ENCODE measurements at places on chromosomes 16 and 17.
A peak's percentile ranks its signal among the peaks of the same experiment; 100 is the strongest.

GRCh38 chr17:83156408-83156807 is 77.0 kb downstream of the METRNL start:
- no peak for DNase-seq

DNA sequence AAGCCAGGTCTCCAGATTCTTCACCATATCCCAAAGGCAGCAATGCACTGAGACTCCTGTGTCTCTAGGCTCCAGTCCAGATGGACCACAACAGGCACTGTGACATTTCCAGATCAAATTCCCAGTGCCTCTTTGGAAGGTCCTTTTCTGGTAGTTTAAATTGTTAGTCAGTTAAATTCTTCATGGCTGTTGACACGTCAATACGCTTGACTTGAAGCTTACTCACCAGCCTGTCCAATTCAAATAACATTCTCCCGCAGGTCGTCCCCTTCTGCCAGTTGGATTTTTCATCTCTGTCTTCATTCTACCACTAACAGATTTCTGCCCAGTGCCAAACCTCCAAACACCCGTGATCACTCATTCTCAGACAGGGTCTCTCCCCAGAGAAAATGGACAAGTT is 86.7 kb downstream of the SHISA9 start:
- DNase-seq = no peak

GRCh38 chr17:27981978-27982377 is 60.5 kb upstream of the NLK start:
- DNase-seq = no peak

DNA sequence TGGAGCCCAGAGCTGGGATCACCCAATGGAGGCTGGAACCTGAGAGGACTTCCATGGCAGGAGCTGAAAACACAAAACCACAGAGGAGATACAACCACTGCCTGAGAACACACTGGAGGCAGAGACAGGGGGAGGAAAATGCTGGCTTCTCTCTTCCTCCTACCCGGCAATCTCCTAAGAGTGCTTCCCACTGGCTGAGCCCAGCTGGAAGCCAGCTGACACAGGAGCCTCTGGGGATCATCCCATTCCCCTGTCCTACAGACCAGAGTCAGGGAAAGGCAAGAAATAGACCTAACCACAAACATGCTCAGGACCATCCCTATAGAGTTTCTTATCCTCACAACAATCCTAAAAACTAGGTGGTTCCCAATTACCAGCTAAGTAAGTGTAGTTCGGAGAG is 112.4 kb upstream of the CDH5 start:
- DNase-seq = no peak

GRCh38 chr17:17507465-17508011 is 11.3 kb upstream of the RASD1 start:
- DNase-seq = no peak

- peak; percentile 61 for DNase-seq
Observed at GRCh38 chr16:46974352-46974751, 878 bp upstream of the DNAJA2 start.

- DNase-seq = no peak
Observed at GRCh38 chr17:81254955-81255717, 16.0 kb downstream of the NDUFAF8 start.

- no peak for DNase-seq
Observed at GRCh38 chr17:47860386-47860785, 9.4 kb upstream of the SP6 start.

DNA sequence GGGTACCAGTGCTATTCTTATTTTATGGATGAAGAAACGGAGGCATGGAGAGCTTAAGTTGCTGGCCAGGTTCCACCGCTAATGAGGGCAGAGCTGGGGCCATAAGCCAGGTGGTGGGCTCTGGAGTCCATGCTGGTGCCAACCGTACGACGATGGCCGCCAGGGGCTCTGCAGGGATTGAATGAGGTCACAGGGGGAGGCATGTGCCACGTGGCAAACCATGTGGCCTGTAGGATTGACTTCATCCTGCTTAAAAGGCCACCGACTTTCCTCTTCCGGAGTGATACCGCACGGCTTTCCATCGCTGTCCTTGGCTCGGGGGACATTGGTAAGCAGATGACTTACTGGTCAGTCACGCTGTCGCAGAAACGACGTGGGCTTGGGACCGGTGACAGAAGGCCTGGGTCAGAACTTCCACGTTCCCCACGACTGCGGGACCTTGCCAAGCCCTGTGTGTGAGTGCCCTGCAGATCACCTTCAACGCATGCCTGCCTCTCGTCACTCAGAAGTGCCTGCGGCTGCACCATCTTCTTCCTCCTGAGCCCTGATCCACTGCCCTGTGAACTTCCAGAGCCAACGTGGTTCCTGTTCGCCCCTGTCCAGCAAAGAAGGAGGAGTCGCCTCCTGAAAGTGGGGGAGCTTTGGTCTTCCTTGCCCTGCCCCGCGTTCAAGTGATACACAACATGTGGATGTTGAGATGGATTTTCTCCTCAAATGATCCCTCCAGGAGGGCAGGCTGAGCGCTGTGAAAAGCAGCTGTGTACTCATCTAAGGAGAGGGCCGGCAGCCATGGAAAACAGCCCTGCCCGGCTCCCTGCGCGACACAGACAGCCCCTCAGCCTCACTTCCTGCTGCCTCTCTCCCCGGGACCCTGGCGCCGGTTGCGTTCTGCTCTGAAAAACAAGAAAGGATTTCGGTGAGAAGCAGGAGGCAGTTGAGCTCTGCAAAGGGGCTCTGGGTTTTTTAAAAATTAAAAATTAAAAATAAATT is 176.7 kb downstream of the C16orf95 start:
- DNase-seq = no peak

GRCh38 chr16:64754279-64754678 is 367.6 kb downstream of the CDH11 start:
- DNase-seq = no peak

GRCh38 chr17:56257075-56257474 is 103.8 kb downstream of the ANKFN1 start:
- DNase-seq = no peak

DNA sequence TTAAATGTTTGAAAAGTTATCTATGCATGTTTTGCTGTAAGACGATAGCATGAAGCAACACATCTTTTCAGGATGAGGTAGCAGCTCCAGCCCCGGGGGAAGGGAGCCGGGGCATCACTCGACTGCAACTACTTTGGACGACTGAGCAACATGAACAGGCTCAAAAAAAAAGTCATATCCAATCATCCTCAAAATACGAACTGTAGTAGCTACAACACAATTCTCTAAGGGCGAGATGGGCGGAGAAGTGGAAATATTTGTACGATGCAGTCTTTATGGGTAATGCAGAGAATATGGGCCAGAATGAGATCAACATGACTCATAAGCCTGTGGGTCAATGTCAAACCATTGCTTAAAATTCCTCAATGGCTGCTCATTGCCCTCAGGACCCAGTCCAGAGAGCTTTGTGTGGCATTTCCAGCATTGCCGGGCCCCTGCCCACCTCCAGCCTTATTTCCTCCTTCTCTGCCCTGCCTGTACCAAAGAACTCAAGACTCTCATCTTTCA is 17.7 kb upstream of the SMURF2 start:
- no peak for DNase-seq

DNA sequence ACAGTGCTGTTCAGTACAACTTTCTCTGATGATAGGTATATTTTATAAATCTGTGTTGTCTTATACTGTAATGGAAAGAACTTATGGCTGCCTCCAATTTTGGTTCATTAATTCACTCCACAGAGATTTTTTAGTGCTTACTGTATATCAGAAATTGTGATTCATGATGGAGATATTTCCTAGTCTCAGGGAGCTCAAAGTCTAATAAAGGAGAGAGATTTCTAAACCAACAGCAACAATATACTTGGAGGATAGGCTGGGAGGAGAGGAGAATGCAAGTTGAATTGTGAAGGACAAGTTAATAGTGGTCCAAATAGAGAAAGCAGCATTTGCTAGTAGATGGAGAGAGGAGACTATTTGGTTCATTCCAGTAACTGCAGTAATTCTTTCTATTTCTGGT is 63.5 kb downstream of the TANC2 start:
- no peak for DNase-seq

DNA sequence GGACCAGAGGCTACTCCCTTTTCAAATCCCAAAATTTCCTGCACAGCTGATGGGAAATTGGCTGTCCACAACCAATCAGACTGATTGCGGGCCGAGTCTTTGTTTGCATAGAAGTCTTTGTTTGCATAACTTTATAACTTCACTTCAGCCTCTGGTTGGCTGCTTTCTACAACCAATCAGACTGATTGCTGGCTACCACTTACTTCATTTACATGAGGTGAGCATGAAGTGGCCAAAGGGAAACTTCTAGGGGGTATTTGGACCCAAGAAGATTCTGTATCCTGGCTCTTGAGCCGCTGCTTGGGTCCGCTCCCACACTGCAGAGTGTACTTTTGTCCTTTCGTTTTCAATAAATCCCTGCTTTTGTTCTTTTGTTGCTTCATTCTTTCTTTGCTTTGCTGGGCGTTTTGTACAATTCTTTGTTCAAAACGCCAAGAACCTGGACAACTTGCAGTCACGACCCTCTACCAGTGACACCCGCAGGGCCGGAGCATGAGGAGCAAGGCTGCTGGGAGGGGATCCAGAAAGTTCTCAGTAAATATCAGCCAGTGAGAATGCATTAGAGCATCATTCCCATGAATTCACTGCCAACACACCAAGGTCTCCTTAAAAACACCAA is 67.5 kb downstream of the IQCK start:
- no peak for DNase-seq

GRCh38 chr17:72380737-72381136 is 259.9 kb downstream of the SOX9 start:
- DNase-seq = no peak

- peak; percentile 31 for DNase-seq
Observed at GRCh38 chr17:42247734-42248133, 28.5 kb downstream of the STAT5B start.

DNA sequence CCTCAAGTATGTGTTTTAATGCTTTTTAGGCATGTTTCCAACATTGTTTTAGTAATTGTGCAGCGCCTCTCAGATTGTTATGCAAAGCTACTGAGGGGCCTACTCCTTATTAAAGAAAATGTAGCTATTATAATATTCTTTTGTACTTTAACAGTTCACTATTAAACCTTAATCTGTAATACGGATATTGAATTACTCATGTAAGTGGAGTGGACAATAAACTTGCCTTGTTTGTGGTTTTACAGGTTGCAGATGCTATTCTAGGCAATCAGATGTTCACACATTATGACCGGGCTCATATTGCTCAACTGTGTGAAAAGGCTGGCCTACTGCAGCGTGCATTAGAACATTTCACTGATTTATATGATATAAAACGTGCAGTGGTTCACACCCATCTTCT is 41.0 kb downstream of the PTRH2 start:
- DNase-seq = no peak

DNA sequence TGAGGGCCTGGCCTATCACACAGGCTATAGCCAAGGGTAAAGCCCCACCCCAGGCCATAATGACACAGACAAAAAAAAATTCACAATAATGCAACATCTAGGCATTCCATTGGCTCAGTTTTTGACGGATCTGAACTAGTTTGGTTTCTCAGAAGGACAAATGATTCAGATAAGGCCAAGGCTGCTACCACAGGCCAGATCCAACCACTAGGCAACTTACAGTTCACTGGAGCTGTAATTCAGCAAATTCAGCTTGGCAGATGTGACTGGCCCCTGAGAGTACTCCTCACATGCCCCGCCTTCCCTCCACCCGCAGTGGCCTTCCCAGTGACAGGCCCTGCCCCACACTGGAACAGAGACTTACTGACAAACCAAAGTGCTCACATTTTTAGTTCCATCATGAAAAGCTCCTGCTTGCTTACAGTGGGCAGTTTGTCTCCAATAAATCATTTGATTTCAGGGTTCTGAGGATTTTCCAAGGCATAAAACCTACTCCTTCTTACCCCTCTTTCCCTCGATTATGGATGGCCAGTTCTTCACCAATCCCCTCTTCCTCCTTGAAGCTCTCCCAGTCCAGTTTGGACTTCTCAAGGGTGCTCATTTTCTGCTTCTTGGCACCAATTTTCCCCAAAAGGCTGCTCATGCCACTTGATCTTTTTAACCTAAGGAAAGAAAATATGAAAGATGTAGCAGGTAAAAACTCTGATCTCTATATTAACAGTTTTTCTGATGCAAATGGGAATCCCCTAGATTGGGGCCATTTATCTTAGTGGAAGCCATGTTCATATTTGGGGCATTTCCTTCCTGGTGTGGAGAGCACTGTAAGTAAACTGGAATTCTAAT is 53.3 kb upstream of the BCAR1 start:
- no peak for DNase-seq

- DNase-seq = no peak
Observed at GRCh38 chr16:4984174-4984990, 26.3 kb downstream of the SEC14L5 start.

- no peak for DNase-seq
Observed at GRCh38 chr17:67217446-67217845, 27.6 kb downstream of the HELZ start.

DNA sequence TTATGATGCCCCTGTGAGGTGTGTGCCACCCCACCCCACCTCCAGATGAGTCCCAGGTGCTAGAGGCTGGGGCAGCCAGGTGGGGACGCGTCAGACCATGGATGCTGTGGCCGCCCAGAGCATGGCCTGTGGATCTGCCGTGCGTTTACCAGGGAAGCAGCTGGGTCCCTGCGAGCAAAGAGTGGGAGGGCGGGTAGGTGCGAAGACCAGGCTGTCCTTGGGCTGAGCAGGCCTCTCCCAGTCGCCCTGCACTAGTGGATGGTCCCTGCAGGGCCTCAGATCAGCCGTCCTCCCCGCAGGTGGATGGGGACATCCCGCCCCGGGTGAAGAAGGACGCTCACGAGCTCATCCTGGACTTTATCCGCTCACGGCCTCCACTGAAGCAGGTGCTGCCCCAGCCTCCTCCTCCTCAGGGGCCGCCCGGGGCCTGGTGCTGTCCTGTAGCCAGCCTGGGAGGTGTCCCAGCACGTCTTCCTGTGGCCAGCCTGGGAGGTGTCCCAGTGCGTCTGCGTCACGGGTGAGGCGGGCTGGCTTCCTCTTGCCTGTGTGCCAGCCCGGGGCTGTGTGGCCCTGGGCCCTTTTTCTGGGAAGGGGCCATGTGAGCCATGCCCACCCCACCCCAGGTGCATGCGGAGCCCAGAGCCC is 18.0 kb upstream of the TCF25 start:
- DNase-seq = no peak

GRCh38 chr17:58513267-58513964 is 1.0 kb downstream of the MTMR4 start:
- DNase-seq = peak; percentile 40

GRCh38 chr16:27471661-27472060 is 69.7 kb downstream of the IL21R start:
- no peak for DNase-seq

- DNase-seq = no peak
Observed at GRCh38 chr16:11143372-11144035, 112.5 kb downstream of the SOCS1 start.

- peak; percentile 55 for DNase-seq
Observed at GRCh38 chr17:10198509-10199249, at the start of gene GAS7. TSS of gene GAS7 (minus strand) at chr17:10198606.

- DNase-seq = no peak
Observed at GRCh38 chr17:37312137-37312923, 63.5 kb upstream of the C17orf78 start.

- no peak for DNase-seq
Observed at GRCh38 chr17:47629826-47630225, 19.9 kb upstream of the KPNB1 start.

- no peak for DNase-seq
Observed at GRCh38 chr16:67248401-67249177, at the start of gene SLC9A5. TSS of gene SLC9A5 (plus strand) at chr16:67248979. CDS start at chr16:67249015, 36 bp downstream.

GRCh38 chr17:69358688-69359596 is 32.0 kb upstream of the ABCA5 start:
- DNase-seq = no peak

GRCh38 chr17:47840001-47840741 is 902 bp downstream of the SCRN2 start:
- DNase-seq = no peak

GRCh38 chr16:1526608-1527555 is 6.6 kb upstream of the TMEM204 start:
- DNase-seq = peak; percentile 25
